GDM1 (cell line): ENCODE measurements at places on chromosomes 7 and 10.

- no peak for DNase-seq
Observed at GRCh38 chr7:7720750-7721621, 2.6 kb upstream of the RPA3 start.

DNA sequence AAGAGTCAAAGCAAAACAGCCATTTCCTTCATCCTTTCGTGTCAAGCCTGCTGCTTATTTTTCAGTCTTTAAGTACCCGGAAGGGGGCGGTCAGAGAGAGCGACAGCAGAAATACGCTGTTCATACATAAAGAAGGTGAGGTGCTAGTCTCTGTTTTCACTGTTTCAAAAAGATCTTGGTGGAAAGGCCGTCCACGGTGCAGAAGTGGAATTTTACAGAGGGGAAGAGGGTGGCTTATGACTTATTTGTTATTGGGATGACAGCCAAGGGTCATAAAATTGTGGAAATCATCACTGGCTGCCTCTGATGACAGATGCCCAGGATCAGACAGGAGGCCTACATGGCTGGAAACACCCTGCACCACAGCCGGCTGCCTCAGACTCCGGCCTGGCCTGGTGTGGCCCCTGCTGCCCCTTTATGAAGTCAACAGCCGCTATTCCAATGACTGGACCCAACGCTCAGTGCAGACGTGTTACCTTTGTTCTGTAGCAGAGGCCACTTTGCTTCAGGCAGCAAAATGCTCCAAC lies 57.0 kb downstream of the HIPK2 start:
- DNase-seq: no peak

DNA sequence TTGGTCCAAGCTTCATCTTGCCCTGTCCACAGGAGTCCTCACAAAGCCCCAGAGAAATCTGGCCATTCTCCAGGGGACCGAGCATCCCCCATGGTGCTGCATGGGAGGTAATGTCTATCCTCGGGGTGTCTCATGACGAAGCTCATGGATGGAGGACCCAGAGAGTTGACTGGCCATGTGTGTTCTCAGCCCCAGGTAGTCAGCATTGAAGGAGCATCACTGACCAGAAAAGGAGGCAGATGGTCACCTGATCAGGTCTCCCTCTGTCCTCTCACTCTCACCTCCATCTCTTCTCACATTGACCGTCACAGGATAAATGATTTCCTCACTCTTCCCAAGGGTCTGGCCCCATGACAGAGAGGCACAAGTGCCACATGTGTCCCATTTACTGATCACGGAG lies 33.4 kb upstream of the GDF10 start:
- no peak for DNase-seq

GRCh38 chr7:17558135-17558534 lies 259.7 kb downstream of the AHR start:
- no peak for DNase-seq

DNA sequence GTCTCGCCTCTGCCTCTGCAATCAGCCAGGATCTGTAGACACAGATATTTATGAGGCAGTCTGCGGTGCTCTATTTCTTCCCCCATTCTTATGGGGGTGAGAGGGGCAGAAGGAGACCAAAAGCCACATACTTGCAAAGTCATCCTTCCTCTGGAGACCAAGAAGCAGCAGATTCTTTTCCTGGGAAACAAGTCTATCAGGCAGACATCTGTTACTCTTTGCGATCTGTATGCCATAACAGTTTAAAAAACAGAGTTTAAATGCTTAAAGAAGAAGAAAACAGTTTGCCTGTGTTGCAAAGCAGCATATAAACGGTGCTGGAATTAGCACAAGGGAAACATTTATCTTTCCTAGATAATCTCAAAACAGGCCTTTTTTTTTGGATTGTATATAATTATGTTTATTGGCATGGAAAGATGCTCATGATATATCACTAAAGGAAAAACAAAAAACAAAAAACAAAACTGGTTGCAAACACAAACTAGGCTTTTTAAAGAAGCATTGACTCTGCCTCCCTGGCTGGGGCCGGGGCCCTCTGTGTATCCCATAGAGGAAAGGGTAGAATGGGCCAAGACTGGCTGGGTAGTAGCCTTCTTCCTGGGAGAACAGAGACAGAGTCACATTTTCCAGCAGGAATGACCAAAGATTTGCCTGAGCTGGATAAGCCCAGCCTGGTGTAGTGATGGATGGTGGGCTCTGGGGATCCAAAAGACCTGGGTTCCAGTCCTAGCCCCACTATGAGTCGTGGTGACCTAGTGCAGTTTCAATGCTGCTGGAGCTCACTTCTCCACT lies 50.4 kb downstream of the RGS10 start:
- DNase-seq: no peak

DNA sequence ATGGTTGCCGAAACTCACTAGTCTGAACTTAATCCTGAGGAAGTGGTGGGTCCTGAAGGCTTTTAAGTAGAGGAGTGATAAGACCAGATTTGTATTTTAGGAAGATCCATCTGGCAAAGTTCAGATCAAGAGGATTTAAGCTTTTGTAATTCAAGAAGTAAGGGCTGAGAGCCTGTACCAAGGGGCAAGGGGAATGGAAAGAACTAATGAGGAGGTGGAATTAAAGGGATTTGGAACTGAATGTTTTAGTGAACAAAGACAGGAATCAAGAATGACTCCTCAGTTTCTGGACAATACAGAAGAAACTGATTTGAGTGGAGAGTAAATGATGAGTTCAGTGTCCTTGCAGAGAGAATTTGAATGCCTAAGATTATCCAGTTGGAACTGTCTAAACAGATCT lies 249.0 kb downstream of the C7orf25 start:
- DNase-seq: no peak
